ENCODE measurements at places on chromosomes 16 and 17.

- DNase-seq: no peak
Observed at GRCh38 chr17:14997290-14997689, 267.8 kb downstream of the PMP22 start.

DNA sequence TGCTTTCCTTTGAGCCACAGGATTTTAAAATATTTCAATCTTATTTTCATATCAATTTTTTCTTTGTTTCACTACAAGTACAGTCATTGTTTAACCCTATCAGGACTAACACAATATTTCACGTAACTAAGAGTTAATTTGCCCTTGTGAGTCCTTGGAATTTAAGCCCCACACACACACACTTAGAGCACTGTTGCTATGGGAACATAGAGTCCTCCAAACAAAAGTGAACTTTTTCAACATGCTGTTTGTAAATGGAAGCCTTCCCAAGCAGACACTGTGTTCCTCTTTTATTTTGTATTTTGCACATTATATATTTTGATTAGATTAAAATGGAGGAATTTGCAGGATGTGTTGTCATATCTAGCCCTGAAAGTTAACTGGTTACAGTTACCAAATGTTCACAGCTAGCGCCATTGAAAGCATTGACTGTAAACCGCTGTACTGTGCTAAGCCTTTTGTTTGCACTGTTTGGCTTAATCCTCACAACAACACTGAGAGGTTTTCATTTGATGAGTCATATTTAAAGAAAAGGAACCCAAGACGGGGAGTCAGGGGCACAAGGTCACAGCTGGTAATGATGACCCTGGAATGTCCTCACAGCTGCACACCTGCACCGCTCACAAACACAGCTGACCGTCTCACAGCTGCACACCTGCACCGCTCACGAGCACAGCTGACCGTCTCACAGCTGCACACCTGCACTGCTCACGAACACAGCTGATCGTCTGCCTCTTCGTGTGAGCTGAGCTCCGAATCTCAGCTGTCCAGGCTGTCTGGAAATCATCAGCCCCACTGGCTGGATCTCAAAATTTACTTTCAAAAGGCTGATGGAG lies 6.3 kb downstream of the HSBP1 start:
- DNase-seq: no peak

DNA sequence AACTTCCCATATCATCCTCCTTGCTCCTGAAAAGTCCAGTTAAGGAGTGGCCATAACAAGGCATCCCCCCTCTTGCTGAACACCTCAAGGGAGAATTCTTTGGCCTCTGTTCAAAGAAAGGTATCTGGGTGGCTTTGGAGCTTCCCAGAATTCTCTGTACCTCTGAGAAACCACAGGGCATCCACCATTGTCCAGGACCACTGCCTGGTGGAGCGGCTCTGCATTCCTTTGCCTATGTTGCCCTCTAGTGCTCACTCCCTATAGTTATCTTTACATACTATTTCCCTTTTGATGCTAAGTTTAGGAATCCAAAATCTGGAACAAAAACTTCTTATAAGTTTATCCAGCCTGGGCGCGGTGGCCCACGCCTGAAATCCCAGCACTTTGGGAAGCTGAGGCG lies 30.3 kb downstream of the CHD9NB start:
- no peak for DNase-seq

DNA sequence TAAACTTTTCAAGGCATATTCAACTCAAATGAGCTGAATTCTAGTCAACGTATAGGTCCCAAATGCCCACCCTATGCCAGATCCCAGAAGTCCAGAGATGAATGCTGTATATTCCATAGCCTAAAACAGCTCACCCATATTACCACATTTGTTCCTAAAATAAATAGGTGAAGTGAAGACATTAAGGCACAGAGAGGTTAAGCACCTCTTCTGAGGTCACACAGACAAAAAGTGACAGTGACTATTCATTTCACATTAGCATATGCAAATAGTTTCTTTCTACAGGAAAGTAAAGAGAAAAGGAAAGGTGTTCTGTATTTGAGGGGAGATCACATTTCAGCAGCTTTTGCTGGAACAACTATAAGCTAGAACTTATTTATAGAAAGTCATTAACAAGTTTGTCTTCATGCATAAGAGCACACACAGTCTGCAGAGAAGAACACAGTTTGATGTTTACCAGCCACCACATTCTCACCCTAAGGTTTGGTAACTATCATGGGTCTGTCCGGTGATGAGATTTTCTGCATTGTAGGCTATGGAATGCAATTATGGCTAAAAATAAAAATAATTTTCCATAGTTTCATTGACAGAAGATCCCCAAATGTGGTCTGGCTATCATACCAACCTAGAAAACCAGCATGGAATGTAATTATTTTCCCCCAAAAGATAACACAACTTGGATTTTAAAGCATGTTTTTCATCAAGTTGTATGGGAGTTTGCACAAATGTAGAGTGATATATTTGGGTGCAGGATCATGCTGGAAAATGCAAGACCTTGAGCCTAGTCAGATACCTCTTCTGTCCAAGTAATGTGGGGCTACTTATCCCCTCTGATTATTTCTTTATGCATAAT lies 402.1 kb downstream of the UTP18 start:
- no peak for DNase-seq

DNA sequence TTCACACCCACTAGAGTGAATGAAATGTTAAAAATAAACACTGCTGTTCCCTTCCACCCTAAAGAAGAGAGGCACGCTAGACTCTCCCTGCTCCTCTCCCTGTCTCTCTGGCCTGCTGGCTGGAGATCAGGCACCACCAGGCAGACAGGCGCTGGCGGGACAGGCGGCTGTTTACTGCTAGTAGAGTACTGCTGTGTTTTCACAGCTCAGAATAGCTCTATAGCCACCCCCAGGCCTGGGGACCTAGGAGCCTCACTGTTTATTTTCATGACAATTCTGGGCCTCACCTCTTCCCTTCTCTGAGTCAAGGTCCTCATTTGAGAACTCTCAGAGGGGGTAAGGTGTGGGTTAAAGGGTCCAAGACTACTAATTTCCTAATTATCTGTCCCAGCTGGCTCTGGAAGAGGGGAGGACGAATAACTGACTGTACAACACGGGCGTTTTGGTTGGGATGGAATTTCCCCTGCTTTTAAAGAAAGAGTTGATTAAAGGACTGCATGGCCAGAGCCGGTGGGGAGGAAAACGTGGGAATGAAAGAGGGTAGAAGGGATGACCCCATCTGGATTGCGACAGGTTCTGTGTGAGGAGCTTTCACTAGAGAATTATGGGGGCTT lies 9.0 kb upstream of the G6PC1 start:
- no peak for DNase-seq

- no peak for DNase-seq
Observed at GRCh38 chr17:6274310-6274709, 160.6 kb downstream of the AIPL1 start.

- no peak for DNase-seq
Observed at GRCh38 chr16:79430191-79430678, 170.3 kb downstream of the MAF start.

GRCh38 chr17:58920773-58921172 lies 165.1 kb downstream of the PPM1E start:
- DNase-seq: no peak

- DNase-seq: no peak
Observed at GRCh38 chr16:51326131-51326856, 175.2 kb upstream of the SALL1 start.

DNA sequence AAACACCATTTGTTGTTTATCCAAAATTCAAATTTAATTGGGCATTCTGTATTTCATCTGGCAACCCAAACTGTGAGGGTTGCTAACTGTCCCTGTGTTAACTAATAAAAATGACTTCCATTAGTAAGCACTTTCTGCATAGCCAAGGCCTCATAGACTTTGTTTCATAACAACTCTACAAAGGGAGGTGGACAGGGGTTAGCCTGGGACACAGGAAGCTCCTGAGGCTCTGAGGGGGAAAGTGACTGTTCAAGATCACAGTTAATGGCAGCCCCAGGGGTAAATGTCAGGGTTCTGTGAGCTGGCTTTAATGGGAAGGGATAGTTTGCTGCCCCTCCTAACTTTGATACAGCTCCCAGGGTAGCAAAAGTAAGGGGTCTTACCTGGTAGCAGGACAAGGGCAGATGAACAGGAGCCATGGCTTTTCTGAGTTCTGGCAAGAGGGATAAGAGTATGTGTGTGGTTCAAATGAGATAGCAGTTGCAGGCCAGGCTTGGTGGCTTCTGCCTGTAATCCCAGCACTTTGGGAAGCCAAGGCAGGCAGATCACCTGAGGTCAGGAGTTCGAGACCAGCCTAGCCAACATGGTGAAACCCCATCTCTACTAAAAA lies 2.2 kb downstream of the HEATR9 start:
- DNase-seq: no peak

DNA sequence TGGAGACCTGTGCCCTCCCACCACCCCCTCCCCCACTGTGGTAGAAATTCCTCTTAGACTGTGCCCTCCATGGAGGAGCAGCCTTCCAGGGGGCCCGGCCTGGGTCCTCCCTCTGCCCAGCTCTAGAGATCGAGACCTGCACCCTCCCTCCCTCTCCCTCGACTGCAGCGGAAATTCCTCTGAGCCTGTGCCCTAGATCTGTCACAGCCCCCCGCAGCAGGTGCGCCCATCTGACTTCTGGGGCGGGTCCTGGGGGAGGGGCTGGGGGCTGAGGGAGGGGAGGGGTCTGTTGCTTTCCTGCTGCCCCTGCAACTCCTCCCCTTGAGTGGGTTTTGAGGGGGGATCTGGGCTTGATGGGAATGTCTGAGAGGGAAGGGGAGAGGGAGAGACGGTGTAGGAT lies 177.8 kb upstream of the GSE1 start:
- DNase-seq: no peak

GRCh38 chr16:55062442-55062841 lies 131.8 kb downstream of the IRX5 start:
- DNase-seq: no peak

- DNase-seq: no peak
Observed at GRCh38 chr17:78974635-78975591, 4.8 kb downstream of the LGALS3BP start.

- no peak for DNase-seq
Observed at GRCh38 chr17:77594416-77595209, 363.9 kb upstream of the TNRC6C start.

GRCh38 chr16:3215601-3216262 lies 19.2 kb downstream of the ZNF200 start:
- no peak for DNase-seq

GRCh38 chr17:70100983-70101382 lies 26.0 kb downstream of the KCNJ16 start:
- DNase-seq: no peak

- DNase-seq: no peak
Observed at GRCh38 chr16:89453501-89454321, 36.6 kb downstream of the ANKRD11 start.

DNA sequence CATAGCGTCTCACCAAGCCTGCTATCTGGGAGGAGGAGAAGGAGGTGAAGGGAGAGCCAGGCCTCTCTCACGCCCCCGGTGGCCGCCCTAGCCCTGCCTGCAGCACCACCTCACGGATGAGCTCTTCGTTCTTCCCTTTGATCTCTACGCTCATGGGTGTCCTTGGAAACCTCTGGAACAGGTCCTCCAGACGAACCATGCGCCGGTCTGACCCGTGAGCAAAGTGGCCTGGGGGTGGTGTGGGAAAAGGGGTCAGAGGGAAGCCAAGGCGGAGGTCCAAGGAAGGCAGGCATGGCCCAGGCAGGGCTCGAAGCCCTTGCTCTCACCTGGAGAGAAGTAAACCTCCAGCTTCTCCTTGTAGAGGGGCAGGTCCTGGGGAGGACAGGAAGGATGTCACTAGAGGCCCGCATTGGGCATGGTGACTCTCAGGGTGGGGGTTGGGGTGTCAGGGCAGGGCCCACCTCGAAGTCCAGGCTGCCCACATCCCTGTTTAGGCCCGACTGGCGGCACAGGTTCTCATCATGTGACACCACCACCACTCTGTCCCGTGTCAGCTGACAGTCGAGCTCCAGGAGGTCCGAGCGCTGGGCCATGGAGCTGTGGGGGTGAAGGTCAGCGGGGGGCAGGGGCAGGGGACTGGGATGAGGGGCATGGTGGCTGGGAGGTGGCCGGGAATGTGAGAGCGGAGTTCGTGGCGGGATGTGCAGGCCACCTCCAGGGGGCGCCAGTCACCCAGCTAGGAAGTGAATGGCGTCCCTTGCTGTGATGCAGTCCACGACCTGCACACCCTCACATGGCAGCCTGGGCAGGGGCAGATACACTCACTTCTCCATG lies 923 bp downstream of the GDPD3 start:
- no peak for DNase-seq

DNA sequence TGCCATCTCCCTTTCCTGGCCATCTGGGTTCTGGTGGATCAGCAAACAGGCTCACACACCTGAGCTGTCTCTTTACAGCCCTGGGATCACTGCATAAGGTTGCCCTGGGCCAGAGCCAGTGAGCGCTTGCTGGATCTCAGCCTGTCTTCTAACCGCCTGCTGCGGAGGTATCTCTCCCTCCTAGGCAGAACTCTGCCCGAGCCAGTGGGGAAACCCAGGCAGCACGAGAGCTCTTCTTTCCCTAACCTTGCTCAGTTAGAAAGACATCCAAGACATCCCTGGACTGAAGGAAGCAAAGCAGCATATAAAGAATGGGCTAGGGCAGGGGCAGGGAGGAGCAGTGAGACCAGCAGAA lies 6.4 kb downstream of the HAS3 start:
- DNase-seq: no peak

DNA sequence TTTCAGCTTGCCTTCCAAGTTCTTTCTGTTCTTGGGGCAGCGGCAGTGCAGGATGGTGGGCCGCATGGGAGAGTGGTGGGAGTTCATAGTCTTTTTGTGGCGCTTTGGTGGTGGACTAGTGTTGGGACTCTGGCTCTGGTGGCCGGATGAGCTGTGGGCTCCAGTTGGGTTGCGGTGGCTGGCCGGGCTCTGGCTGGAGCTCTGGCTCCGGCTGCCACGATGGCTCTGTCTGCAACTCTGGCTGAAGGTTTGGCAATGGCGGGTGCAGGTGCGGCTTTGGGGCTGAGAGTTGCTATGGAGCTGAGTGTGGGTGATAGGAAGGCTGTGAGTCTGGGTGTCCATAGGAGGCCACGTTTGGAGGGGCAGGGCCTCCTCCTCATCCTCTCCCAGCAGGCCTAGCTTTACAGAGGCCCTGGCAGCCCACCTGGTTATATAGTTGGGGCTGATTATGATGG lies at the start of gene TNP2:
TSS of gene TNP2 (minus strand) at position 405 of the 455 bp plus-strand sequence. CDS start at position 342, 63 bp downstream.
- DNase-seq: no peak

- DNase-seq: no peak
Observed at GRCh38 chr17:41657936-41658335, 30.7 kb upstream of the EIF1 start.

DNA sequence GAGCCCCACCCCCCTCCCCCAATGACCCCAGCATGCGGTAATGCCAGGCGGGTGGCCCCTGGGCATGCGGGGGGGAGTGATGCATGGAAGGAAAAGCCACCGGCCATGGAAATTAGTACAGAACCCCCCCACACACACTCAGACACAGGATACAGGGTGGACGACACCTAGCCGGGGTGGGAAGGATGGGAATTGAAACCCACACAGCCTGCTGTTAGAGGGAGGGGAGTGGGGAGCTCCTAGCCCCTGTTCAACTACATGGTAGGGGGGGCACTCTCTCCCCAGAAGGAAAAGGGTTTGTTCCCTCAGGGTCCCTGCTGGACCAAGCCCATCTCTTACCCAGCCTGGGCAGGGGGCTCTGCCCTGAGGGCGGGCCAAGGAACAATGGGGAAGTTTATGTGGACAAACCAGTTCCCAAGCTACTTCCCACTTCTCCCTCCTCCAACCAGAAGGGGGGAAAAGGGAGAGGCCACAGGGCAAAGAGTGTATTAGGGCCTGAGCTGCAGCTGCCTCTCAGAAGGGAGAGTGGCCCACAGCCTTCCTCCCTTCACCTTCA lies 5.2 kb downstream of the TMUB2 start:
- no peak for DNase-seq

- no peak for DNase-seq
Observed at GRCh38 chr17:72122010-72122764, 1.4 kb downstream of the SOX9 start.

- DNase-seq: no peak
Observed at GRCh38 chr16:84595052-84595481, 22.8 kb downstream of the COTL1 start.
